ENCODE measurements at places on chromosomes 6 and 20.

GRCh38 chr6:39752835-39753724 lies 27.9 kb upstream of the KIF6 start:
- DNase-seq, result no peak

- no peak for DNase-seq
Measured at GRCh38 chr6:149212206-149212605, 105.3 kb upstream of the TAB2 start.

DNA sequence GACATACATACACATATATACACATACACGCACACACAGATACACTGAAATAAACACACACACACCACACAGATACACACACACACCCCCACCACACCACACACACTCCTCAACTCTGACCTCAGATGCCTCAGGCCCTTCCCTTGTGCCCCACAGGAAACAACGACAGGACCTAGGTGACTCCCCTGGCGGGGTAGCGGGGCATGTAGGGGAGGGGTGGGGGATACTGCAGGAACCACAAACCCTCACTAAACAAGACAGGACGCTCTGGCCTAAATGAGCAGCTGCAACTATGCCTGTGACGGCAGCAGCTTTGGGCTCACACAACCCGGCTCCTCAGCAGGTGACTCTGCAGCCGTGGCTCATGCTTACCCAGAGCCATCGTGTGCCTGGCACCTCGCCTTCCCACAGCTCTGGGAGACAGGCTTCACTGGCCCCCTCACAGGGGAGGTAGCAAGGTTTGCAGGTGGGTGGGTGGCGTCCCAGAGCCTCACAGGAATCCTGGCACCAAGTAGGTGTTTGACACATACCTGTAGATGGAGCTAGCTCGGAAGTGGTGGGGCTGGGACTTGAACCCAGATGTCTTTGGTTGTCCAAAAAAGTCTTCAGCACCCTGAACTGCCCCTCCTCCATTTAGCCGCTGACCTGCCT lies 100.8 kb downstream of the GRM4 start:
- no peak for DNase-seq

DNA sequence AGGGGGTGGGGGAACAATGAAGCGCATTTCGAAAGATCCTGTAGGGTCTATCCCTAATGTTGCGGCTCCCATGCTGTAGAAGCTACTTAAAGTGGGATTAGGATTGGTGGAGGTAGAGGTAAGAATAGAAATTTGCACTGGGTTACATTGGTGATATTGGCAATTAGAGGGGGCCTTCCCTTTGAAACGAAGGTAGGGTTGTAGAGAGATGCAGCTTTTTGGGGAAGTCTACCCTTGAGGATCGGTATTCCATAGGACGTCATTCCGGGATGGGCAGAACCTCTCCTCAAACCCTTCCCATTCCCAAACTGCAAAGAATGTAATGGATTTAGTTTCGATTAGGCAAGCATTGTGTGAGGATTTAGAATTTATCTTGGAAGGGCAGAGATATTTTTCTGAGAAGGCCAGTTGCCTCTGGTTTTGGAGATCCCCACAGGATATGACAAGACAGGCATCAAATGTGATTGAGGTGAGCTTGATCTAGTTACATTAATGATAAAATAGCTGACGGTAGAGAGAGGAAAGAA lies 5.4 kb upstream of the ZNFX1 start:
- DNase-seq, result no peak

DNA sequence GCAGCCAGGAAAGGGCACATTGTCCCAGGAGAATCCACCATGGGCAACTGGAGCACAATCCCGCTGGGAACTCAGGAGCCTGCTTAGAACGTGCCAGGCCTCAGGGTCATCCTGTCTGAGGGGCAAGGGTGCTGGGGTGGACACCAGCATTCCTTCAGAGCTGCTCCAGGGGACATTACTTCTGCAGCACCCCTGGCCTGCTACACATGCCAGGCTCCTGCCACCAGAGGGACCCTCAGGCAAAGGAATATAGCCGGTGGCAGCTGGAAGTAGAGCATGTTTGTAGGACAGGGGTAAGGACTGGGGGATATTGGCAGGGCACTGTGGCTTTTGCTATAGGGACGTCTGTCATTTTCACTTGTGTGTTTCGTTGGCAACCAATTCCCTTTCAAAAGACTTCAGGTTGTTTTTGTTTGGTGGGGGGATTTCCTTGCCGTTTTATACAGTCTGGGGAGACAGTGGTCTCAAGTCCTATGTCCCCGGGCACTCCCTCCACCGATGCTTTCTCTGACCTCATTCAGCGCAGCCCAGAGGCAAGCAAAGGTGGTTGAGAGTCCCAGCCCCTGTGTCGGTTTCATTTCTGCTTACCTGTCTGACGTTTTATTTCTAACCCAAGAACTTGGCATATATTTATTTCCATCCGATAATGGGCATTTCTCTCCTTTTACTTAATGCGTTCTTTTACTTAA lies 130.8 kb downstream of the JPH2 start:
- DNase-seq, result peak; percentile 59

DNA sequence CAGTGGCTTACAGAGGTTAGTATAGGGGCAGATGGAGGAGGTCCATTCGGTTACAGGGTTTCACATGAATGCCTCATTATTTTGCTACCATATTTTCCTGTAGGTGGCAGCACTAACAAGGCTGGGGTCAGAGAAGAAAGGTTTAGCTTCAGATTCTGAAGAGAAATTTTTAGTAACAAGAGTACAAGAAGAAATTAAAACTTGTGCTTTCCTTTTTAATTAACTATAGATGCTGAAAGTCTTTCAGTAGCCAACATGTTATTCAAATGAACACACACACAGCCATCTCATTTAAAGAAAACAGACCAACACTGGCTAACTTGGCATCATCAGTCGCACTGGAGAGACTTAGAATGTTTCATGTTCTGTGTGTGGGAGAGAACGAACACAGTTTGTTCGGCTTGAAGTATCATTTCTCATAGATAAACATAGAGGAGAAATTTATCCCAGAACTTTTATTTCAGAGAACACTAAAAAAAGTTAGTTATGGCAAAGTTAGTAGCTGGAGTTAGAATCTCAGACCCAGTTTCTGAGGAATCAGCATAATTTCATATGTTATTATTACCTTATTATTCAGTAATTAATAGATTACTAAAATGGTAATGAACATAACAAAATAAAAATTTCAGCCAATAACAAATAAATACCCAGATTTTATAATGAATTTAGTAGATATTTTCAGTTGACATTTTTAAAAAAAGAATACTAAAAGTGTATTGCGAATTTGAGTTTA lies 314.0 kb upstream of the RSPO3 start:
- DNase-seq, result peak; percentile 52

DNA sequence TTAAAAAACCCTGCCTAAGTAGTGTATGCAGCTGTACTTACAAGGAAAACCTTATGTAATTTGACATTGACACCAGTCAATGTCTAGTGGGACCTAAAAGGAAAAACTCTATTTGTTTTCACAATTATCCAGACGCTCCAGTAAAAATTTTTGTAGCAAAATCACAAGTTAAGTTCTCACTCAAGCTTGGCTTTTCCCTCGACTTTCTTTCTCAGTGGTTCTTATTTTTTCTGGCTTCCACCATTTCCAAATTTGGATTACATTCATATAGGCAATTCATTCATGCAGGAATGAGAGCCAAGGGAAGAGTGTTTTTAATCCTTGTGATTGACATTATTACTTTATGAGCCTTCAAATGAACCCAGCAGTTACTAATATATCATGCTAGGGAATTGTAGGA lies 66.0 kb upstream of the ADGRG6 start:
- no peak for DNase-seq

GRCh38 chr6:25058941-25059340 lies 123.2 kb upstream of the RIPOR2 start:
- DNase-seq, result no peak

- no peak for DNase-seq
Measured at GRCh38 chr6:106525107-106525881, 104.0 kb downstream of the RTN4IP1 start.

DNA sequence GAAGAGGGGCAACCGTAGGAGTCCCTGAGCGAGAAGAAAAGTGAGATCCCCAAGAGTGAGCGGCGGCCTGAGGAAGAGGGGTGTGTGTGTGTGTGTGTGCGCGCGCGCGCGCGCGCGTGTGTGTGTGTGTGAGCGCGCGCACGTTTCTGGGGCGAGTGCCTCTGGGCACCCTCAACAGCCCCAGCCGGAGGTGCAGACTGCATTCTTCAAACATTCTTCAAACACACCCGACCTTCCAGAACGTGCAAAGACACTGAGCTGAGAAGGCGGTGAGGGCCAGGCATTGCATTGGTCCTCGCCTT lies 76.2 kb upstream of the FOXP4 start:
- no peak for DNase-seq

- no peak for DNase-seq
Measured at GRCh38 chr20:7916648-7917047, 23.6 kb downstream of the HAO1 start.

DNA sequence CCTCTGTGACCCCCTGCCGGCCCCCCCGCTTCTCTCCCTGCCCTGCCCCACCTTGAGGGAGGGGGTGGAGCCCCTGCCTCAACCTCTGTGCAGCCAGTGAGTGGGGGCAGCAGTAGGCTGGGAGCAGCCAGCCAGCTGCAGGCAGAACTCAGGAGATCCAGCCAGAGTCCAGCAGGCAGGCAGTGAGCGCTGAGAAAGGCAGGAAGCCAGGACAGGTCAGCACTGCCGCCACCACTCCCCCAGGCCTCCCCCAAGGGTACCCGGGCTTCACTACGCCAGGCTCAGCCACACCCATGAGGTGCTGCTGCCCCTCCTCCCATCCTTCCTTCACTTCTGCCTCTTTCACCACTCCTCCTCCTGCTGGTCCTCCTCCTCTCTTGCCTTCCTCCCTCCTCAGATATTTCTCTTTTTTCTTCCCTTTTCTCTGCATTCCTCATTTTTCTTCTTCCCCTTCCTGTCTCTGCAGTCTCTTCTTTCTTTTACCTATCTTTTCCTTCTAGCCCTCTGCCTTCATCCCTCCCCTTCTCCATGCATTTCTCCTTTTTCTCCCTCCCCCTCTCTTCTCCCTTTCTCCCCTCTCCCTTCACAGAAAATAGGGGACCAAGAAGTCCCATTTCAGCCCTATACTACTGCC lies 11.5 kb downstream of the TMEM63B start:
- DNase-seq, result no peak

DNA sequence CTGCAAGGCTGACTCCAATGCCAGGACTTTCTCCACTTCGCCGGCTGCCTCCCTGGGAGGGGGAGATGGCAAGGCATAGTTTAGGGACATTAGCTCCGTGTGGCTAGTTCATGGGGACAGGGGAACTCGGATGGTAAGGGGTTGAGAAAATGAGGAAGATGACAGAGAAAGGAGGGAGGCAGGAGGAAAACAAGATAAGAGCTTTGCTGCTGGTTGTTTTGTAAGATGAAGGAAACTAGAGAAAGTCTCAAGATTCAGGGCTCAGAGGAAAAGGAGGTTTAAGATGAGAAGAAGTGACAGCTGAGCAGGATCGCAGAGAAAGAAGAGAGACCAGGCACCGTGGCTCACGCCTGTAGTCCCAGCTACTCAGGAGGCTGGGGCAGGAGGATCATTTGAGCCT lies 180.9 kb upstream of the RREB1 start:
- DNase-seq, result no peak

GRCh38 chr6:2943564-2943955 lies 27.8 kb downstream of the SERPINB6 start:
- no peak for DNase-seq

- no peak for DNase-seq
Measured at GRCh38 chr6:20554326-20554725, 20.1 kb downstream of the CDKAL1 start.

GRCh38 chr6:2893281-2893680 lies 9.8 kb downstream of the SERPINB9 start:
- no peak for DNase-seq

- no peak for DNase-seq
Measured at GRCh38 chr6:139904568-139904967, 530.1 kb upstream of the CITED2 start.
